Mammary epithelial cell (primary cell): ENCODE measurements at places on chromosomes 1 and 21. TPM values are rescaled to one million over a fixed set of nuclear protein-coding genes. Genes with fewer than 3 reads are reported as not detected.
A peak's percentile ranks its signal among the peaks of the same experiment; 100 is the strongest.

GRCh38 chr21:39938086-39938625, 70.9 kb downstream of the PCP4 start:
- no peak for DNase-seq

Gene AMY2B
- 4.4 and 5.4 TPM in 2 replicates for total RNA-seq

DNA sequence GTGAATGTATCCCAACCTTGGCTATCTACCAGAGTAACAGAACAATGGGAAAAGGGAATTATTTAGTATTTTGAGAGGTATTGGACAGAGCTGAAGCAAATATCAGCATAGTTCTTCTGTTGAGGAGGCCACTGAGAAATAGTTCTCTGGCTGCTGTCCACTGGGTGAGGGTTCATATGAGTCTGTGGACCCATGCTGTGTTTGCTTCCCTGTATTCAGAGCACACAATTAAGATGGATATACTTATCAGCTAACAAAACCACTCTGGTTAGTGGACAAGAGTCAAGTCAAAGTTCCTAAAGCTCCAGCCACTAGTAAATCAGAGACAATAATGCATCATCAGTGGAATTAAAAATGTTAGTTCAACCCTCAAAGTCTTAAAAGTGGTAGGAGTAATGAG, 66.1 kb downstream of the RGS18 start:
- no peak for DNase-seq

DNA sequence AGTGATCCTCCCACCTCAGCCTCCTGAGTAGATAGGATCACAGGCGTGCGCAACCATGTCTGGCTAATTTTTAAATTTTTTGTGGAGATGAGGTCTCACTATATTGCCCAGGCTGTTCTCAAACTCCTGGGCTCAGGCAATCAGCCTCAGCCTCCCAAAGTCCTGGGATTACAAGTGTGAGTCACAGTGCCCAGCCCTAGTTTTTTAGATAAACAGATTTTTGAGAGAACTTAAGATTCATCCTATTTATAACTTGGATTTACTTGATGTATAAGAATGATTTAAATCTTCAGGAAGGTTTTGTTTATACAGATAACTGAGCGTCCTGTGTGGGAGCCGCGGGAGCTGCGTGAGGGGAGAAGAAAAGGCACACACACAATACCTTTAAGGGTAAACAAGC, 26.2 kb downstream of the HEYL start:
- DNase-seq = no peak

Gene LCE1C
- total RNA-seq = 9.5 and 11.1 TPM in 2 replicates

Gene C8A
- total RNA-seq = not detected in 2 replicates

GRCh38 chr1:80498673-80499072, 1302.1 kb upstream of the ADGRL2 start:
- no peak for DNase-seq

- DNase-seq = no peak
Observed at GRCh38 chr1:201016943-201017827, 6.3 kb downstream of the KIF21B start.

DNA sequence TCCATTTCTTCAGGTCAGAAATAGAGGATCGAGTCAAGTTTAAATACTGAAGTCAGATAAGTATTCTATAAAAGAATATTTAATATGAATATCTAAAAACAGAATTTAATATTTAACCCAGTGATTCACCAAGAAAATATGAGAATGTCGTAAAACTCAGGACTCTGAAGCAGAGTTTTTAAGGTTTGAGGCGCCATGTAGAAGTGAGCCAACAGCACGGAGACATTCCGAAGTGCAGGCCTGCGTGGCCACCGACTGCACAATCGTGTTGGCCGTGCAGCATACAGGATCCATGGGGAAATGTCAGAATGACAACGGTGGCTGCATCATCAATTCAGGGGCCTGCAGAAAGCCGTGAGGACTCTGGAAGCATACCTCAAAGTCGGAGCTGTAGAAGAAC, 23.4 kb downstream of the MRAP start:
- no peak for DNase-seq

DNA sequence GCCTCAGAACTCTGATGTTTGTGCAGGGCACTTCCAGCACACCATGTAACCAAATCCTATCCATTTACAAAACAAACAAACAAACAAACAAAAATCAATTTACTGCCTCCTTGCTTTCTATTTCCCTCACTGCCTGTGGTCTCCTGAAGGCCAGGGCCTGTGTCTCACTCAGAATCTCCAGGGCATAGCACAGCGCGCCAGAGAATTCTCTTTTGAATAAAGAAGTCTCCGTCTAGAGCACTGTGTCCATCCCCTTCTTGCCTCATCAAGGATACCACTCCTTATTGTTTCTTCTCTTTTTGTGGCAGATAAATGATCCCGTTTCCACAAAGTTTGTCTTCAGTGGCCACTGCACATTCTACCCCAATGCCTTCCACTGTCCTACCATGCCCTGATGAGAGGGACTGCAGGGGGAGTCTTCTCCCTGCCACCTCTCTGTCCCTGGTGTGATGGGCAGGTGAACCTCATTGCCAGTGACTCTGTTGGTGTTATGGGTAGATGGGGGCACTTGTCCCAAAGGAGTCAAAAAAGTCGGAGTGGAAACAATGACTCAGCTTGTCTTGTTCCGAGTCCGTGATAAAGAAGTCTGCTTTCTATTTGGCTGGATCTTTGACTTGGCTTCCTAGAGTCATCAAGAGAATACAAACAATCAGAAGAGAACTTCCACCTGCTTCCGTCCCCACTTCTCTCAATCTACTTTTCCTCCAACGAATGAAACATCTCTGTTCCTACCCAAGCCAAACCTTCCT, 30.0 kb downstream of the XCL2 start:
- DNase-seq = no peak

DNA sequence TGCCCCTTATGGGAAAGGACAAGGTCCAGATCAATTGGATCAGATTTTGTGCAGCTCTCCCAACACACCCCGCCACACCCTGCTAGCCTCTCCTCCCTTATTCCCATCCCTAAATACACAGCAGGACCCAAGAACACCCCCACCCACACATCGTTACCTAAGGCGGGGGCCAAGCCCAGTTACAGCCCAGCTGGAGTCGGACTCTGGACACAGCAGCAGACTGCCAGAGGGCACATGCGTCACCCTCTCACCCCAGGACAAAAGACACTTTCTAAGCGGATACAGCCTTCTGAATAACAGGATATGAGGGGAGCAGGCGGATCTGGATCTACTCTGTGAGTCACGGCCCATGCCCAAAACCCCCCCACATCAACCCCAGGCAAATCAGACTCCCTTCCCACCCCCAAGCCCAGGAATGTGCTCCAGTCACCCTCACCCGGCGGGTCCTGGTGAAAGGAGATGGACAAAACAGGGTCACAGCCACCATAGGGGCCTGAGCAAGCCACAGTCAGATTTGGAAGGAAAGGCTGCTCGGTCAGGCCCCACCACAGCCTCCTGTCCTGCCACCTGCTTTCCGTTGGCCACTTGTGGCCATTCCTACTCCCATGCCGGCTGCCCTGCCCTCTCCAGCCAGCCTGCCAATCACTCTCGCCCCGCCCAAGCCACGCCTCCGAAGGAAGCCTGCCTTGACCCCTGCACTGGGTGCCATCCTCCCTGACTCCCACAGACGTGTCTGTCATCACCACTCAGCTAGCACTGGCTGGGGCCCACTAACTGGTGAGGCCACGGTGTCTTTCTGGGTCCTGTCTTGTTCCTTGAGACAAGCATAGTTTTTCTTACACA, 4.0 kb downstream of the S100A16 start:
- DNase-seq = peak; percentile 98

Gene MAGI3
- total RNA-seq = 8.5 TPM

DNA sequence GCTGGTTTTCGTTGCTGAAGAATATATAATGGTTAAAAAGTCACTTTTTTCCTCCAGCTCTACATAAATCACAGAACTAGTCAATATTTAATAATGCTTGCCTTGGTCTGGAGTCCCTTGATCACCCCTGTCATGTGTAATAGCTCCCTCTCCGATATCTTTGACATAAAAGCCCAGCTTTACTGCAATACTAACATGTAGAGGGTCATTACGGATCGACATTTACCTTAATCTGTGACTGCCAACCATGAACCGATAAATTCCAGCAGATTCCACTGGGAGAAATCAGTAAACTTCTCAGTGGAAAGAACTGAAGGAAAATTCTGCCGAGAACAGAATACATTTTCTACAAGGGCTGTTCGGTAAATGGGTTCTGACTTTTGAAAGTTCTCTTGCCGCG, 396.5 kb downstream of the KCTD3 start:
- DNase-seq = no peak

Gene KIAA1614
- total RNA-seq = 0.05 and 0.26 TPM in 2 replicates

Gene TRIM58
- 0.32 and 0.68 TPM in 2 replicates for total RNA-seq

DNA sequence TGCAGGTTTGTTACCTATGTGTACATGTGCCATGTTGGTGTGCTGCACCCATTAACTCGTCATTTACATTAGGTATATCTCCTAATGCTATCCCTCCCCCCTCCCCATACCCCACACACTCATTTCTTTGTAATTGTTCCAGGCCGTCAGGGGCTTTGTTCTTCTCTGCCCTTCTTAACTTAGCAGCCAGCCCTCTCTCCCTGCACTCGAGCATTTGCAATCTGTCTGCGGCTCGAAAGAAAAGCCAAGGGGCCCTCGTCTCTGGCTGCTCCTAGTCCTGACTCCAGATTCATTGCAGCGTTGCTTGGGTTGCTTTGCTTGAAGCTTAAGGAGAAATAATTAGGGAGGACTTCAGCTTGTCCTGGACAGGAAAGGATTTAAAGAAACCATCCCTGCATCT, 85.7 kb downstream of the ATP1A1 start:
- DNase-seq = no peak

- no peak for DNase-seq
Observed at GRCh38 chr1:159737238-159737916, 23.0 kb upstream of the CRP start.

Gene NFASC
- total RNA-seq = 94.9 TPM

Gene GNPAT
- 52.2 TPM for total RNA-seq

Gene CHIA
- not detected for total RNA-seq

DNA sequence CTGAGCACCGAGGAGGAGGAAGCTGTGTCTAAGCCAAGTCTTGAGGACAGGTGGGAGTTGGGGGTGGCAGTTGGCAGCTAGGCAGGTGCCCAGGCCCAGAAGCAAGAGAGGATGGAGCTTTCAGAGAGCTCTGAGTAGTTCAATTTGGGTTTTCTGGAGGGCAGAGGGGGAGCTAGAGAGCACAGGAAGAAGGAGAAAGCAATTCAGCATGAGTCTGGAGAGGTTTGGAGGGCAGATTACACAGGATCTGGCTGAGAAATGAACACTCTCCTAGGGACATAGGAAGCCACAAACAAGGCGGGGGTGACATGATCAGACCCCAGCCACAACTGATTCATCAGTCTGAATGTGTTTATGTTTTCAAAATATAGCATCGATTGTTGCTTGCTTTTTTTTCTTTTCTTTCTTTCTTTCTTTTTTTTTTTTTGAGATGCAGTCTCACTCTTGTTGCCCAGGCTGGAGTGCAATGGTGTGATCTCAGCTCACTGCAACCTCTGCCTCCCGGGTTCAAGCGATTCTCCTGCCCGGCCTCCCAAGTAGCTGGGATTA, 23.8 kb downstream of the PTPRF start:
- DNase-seq = peak; percentile 32

Gene PKP1
- 149 and 201 TPM in 2 replicates for total RNA-seq

GRCh38 chr1:18599086-18599485, 31.6 kb upstream of the PAX7 start:
- DNase-seq = no peak

GRCh38 chr1:6488602-6489382, 2.7 kb downstream of the PLEKHG5 start:
- DNase-seq = peak; percentile 93

GRCh38 chr1:42837709-42838108, 8.7 kb upstream of the ZNF691 start:
- no peak for DNase-seq

Gene MRPS6
- 65.9 and 72.1 TPM in 2 replicates for total RNA-seq

DNA sequence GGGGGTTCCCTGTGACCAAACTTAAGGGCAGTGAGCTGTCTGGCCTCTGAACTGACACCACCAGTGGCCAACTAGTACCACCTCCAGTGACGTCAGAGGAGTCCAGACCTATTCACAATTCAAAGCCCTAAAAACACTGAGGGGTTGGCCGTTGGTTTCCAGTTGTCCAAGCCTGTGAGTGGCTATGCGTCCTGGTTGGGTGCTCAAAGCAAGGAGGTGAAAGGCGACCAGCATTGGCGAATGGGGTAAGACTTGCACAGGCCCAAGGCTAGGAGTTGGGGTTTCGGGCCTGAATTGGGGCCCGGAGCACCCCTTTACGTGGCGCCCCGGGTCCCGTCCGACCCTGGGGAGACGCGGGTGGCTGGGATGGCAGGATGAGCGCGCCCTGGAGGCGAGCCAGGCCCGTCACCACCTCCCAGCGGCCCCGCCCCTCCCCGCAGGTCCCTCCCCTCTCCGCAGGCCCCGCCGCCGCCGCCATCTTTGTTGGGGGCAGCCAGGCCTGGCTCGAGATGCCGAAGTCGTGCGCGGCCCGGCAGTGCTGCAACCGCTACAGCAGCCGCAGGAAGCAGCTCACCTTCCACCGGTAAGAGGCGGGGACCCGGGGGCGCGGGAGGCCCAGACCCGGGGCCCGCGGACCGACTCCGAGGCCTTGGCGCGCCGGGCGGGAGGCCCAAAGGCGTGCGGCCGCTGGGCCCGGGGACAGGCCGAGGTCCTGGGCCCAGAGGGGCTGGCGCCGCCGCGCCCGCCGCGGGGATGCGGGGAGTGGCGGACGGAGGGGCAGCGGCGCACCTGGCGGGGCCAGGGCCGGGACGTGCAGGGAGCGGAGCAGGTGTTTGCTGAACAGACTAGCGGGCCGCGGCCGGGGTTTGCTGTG, at the start of gene THAP3:
Gene THAP3 (plus strand): TSS at position 159 of the 874 bp plus-strand sequence. CDS start 351 bp downstream, at position 510.
- DNase-seq = peak; percentile 81

DNA sequence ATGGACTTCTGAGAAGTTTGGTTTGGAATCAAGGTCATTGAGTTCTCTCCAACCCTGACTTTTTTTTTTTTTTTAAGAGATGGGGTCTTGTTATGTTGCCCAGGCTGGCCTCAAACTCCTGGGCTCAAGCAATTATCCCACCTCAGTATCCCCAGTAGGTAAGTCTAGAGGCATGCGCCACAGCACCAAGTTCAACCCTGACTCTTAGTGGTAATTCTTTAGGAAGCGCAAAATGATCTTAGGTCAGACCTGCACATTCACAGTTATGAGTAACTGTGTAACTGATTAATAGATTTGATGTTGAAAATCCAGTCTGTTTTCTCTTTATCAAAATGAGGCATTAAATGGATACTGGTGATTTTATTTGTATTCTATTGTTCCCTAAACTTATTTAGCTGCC, 95.9 kb downstream of the GREM2 start:
- no peak for DNase-seq

DNA sequence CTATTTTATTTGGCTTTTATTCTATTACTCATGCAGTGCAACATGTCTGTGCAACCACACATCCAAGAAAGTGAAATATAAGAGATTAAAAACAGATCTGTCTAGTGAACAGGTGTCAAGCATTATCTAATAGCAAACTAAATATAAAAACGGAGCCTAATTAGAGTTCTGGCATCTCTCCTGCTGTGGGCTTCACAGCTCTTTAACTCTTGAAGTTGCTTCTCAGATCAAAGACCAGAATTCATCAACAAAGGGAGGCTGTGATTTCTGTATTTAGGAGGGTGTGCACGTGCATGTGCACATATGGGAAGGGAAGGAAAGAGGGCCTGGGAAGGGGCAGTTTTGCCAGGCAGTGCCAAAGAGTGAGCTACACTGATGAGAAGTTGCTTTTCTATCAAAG, 81.0 kb downstream of the MIS18A start:
- no peak for DNase-seq
